Astrocyte of the spinal cord (primary cell): ENCODE measurements at places on chromosomes 11 and 22.

DNA sequence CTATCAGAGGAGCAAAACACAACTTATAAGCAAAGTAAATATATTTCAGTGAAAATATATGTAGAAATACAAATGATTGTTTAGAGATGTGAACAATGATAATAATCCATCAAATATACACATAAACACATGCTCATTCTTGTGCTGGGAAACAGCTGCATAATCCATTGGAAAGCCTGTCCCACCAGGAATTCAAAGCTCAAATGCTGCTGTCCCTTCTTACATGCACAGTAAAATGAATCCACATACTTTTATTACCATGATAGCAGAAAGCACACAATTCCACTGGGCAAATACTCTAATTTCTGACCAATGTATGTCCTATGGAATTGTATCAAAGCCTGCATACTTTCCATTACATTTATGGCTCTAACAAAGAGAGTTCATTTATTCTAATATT lies 44.5 kb downstream of the SOX6 start:
- DNase-seq = no peak

DNA sequence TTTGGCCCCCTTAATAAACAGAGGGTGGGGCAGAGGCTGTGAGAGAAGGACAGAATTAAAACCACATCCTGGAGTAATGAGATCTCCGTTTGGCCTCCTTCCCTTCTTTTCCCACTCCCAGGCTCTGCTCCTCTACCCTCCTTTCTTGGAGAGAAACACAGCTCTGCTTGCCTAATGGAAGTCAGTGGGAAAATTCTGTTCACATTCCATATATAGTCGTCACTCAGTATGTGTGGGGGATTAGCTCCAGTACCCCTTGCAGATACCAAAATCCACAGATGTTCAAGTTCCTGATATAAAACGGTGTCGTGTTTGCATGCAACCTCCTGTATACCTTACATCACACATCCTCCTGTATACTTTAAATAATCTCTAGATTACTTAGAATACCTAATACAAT lies 37.6 kb upstream of the THY1 start:
- peak; percentile 81 for DNase-seq

DNA sequence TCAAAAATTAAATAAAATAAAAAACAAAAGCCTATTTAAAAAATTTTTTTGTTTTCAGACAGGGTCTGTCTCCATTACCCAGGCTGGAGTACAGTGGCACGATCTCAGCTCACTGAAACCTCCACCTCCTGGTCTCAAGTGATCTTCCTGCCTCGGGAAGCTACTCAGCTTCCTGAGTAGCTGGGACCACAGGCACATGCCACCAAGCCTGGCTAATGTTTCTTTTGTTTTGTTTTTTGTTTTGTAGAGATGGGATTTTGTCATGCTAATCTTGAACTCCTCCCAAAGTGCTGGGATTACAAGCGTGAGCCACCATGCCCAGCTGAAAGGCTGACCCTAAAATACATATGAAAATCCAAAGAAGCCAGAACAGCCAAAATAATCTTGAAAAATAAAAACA lies 20.4 kb upstream of the L3MBTL2 start:
- no peak for DNase-seq

- DNase-seq = no peak
These were observed 17.3 kb downstream of the ABCC8 start for GRCh38 chr11:17459236-17459896.

- no peak for DNase-seq
These were observed 951 bp upstream of the EHD1 start for GRCh38 chr11:64879244-64879900.

- peak; percentile 88 for DNase-seq
These were observed 53.7 kb downstream of the PARVA start for GRCh38 chr11:12430954-12431595.
